ENCODE measurements at places on chromosomes 5 and 9.
A peak's percentile ranks its signal among the peaks of the same experiment; 100 is the strongest.

GRCh38 chr5:56984445-56984844 lies 32.5 kb upstream of the MIER3 start:
- no peak for DNase-seq

DNA sequence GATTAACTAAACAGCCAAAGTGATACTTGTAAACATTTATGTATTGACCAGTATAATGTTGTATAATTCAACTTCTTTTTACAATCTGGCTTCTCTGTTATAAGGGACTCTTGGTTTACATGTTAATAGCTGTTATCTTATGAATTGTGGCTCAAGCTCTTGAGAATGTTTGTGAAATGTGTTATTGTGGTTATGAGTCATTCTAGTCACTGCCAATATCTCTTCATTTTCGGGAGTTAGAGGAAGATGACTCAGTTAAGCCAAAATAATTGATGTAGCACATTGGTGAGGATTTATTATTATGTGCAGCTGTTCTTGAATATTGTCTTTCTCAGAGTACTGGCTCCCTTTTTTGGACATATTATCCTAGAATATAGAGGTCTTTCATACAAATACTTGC lies 655.2 kb upstream of the RIOK2 start:
- peak; percentile 49 for DNase-seq

- DNase-seq, result peak; percentile 40
Observed at GRCh38 chr5:72210888-72211678, 103.8 kb downstream of the MAP1B start.

GRCh38 chr9:91833878-91834255 lies 116.2 kb downstream of the ROR2 start:
- DNase-seq, result no peak

DNA sequence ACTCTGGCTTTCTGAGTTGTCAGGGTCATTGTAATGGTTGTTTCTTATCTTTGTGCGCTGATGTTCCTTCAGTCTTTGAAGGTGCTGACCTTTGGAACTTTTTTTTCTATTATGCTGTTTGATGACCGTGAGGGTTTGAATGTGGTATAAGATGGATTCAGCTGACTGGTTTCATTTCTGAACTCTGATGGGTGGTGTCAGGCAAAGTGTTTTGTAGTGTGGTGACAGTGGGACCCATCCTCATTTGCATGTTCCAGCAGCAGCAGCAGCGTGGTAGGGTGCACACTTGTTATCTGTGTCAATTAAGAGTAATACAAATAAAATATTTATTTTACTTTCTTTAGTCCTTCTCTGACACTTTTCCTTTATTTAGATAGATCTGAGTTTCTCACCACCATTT lies 227.7 kb upstream of the PRR16 start:
- DNase-seq, result no peak

- no peak for DNase-seq
Observed at GRCh38 chr5:99815-100214, 7.8 kb downstream of the PLEKHG4B start.
